ENCODE measurements at places on chromosomes 7 and 10.

DNA sequence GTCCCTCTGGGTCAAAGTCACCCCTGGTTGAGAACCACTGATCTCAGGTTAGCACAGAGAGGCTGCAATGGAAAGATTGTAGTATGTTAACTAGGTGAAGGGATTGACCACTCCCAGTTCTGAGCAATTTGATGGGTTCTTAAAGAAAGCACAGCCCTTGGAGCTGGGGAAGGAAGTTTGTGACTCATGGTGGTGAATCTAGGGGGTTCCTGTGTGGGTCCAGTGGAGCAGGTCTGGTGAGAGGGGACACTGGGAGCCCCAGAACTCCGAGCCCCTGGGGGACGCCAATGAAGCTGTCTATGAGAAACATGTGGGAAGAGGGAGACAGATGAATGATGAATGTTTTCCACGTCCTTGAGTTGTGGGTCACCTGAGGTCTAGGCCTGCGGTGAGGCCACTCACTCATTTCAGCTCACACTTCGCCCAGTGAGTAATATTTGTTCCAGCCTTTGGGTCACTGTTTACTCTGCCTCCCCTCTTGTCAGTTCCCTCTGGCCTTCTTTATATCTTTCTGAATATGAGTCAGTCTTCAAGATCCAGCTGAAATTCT, 341.9 kb downstream of the LRMDA start:
- no peak for DNase-seq

- no peak for DNase-seq
Measured at GRCh38 chr7:137142376-137142775, 201.2 kb downstream of the PTN start.

GRCh38 chr7:83476511-83477050, 172.4 kb downstream of the SEMA3E start:
- no peak for DNase-seq

DNA sequence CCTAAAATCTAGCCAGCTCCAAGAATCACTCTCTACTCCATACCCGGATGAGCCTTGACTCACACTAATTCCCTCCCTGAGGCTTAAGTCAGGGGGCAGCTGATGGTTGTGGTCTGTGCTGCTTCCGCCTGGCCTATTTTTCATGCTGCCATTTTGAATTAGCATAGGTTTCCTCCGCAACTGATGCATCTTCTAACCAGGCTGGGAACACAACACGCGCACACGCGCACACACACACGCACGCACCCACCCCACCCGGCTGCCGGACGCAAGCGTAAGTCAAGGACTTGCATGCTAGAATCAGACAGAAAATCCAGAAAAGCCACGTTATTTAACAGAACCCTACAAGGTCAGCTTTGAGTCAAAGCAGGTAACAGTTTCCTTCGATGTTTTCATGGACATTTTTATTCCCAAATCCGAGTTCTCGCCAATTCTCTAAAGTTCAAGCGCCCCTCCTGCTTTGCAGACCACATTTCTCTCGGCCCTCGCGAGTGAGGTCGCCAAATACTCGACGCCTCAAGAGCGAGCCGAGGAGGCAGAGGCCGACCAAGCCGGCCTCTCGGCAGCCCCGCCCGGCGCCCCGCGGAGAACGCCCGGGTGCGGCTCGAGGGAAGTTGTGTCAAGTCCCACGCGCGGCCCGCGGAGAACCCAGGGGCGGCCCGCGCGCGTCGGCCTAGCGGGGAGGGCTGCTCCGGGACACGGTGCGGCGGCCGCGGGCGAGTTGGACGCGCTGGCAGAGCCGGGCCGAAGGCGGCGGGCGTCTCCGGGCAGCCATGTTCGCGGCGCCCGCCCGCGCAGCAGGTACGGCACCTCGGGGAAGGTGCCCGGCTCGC, 961 bp downstream of the SCRN1 start:
- DNase-seq, result peak; percentile 56

DNA sequence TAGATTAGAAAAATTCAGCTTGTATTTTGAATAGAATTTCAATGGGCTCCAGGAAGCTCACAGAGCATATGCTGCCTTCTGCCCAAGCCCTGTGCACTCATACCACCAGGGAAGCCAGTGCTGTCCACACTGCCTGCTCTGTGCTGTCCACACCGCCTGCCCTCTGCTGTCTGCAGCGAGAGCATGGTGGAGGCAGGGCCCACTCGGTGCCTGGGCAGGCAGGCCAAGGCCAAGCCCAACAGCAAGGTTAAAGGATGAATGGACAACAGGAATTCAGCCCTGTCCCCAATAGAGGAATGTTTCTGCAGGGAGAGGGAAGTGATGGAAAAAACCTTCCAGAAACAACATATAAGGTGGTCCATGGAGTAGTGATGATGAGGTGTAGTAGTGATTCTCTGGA, 146.8 kb downstream of the GFRA1 start:
- DNase-seq, result no peak

DNA sequence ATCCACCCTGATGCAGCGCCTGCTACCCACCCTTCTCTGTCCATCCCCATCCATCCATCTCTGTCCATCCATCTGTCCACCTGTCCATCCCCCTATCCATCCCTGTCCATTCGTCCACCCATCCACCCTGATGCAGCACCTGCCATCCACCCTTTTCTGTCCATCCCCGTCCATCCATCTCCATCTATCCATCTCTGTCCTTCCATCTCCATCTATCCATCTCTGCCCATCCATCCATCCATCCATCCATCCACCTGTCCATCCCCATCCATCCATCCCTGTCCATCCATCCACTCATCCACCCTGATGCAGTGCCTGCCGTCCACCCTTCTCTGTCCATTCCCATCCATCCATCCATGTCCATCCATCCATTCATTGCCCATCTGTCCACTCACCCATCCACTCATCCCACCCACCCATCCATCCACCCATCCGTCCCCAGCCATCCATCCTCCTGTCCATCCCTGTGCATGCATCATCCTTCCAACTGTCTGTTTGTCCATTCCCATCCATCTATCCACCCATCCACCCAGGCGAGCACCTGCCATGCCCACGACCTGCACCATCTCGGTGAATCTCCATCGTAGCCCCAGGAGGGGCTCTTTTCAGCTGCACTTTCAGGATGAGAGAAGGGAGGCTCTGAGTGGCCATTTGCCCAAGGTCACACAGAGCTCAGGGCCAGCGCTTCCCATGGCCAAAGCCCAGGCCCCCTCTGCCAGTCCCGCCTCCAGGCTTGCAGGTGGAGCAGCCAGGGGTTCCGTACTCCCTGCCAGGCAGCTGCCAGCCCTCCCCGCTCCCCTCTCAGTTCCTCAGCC, 137.4 kb downstream of the LHPP start:
- DNase-seq, result no peak

Measured in left colon (tissue), 2 donors.